NCI-H2107 (cell line): ENCODE measurements at places on chromosomes 3 and 15.

DNA sequence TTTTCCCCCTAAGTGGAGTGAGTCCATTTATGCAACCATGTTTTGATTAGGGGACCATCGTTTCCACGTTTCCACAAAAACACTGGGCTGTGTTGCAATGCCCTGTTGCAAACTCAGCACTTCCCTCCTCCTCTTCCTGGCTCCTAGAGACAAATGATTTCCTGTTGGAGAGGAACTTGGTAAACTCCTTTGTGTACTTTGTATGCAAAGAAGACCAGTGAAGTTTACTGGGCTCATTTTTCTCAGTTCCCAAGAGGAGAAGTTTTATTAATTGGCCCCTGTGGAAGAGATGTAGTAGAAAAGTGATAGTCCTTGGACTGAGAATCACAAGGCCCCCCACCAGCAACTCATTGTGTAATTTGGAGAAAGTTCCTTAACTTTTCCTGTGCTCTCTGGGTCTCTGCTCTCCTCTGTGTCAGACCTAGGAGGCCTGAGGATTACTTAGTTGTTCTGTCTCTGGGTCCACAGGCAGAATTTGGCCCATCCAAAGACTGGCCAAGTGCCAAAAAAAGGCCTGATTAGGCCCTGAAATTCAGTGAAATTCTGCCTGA lies 95.0 kb downstream of the ATG7 start:
- DNase-seq, result no peak

DNA sequence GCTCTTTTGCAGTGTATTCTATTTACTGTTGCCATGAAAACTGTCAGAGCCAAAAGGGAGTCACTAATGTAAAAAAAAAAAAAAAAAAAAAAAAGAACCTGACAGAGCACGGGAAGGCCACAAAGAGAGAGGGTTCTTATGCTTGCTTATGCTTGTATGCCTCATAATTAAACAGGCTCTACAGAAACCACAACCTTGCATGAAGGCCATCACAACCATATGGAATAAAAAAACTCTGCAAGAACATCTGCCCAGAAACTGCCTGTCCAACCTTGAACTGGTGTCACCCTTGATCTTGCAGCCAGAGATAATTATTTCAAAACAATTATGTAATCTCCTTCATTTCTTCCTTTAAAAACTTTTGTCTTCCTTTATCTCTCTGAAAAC lies 50.1 kb downstream of the CFAP20DC start:
- peak; percentile 4 for DNase-seq

- no peak for DNase-seq
Observed at GRCh38 chr3:119575507-119575906, 3.8 kb upstream of the ADPRH start.

- DNase-seq, result no peak
Observed at GRCh38 chr15:59993950-59994401, 10.1 kb upstream of the FOXB1 start.

DNA sequence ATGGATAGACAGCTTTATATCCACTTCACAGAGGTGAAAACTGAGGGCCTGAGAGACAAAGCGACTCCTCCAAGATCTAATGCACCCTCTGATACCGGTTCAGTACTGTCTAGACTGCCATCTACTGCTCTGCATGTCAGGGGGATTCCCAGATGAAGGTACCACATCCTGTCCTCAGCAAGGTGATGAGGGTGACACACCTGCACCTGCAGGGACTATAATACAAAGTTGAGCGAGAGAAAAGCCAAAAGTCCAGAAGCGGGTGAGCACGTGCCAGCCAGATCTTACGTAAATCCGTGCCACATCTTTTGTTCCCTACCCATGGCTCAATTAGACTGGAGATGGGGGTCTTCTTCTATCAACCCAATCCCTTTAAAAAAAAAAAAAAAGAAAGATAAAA lies 32.4 kb upstream of the HES1 start:
- no peak for DNase-seq

DNA sequence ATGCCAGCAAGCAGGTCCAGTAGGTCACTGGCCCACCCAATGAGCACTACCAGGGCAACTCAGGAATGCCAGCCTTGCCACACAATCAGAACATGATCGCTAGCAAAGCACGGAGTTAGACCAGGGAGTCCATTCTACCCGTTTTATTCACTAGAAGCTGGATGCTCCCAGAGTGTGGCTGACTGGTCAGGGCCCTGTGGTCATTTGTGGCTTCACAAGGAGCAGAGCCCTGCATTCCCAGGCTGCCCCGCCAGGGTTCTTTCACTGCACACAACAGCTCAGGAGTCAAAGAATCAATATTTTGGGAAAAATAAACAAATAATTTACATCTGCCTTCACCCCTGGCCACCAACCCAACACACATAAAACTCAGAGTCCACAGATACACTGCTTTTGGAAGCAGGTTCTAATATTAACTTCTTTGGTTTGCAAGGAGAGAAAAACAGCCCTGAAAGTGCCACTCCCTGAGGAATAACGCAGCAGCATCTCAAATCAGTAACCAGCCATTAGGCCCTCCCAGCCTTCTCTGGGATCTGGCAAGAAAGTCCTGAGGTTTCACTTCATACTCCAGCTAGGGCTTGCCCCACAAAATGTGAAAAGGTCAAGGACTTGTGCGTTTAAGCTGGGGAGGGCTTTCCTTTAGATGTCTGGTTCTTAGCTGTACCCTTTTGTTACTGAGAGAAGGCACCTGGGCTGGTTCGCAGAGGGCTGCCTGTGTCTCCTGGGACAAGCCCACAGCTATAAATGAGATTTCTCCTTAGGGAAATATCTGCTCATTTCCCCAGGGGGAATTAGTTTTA lies 16.0 kb downstream of the SIAH2 start:
- peak; percentile 19 for DNase-seq

GRCh38 chr15:96347181-96348111 lies 16.9 kb downstream of the NR2F2 start:
- DNase-seq, result no peak

DNA sequence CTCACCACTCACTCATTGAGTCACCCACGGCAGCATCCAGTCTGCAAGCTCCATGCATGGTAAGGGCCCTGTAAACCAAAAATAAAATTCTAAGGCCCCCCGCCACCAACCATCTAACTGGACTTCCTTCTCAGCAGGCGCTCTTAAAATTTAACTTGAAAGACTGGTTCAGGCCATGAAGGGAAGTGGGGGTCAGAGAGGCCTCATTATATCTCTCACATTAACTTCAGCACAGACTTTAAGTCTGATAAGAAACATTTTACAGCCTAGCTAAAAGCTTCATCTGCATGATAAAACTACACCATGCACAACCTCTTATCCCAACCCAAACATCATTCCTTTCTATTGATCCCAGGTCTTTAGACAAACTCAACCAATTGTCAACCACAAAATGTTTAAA lies 38.5 kb downstream of the FBLN2 start:
- DNase-seq, result no peak

- DNase-seq, result no peak
Observed at GRCh38 chr3:33194303-33194702, 24.3 kb downstream of the SUSD5 start.

GRCh38 chr3:43075904-43076661 lies 29.8 kb downstream of the POMGNT2 start:
- DNase-seq, result no peak

DNA sequence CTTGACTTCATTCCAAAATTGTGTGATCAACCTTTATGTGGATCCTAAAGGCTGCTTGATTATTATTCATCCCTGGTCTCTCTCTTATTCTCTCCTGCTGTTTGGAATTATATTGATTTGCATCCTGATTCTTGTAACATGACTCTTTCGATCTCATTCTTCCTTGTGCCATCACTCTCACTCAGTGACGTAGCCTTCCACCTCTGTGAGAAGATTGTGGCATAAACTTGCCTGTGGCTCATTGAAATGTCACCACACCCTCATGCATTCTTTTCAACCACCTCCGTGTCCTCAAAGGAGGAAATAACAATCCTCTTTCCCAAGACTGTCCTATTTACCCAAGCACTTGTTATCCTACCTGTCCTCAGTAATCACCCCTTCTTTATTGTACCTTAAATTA lies 41.3 kb upstream of the GCNT3 start:
- DNase-seq, result no peak

- DNase-seq, result no peak
Observed at GRCh38 chr3:67884345-67884744, 229.9 kb upstream of the SUCLG2 start.

DNA sequence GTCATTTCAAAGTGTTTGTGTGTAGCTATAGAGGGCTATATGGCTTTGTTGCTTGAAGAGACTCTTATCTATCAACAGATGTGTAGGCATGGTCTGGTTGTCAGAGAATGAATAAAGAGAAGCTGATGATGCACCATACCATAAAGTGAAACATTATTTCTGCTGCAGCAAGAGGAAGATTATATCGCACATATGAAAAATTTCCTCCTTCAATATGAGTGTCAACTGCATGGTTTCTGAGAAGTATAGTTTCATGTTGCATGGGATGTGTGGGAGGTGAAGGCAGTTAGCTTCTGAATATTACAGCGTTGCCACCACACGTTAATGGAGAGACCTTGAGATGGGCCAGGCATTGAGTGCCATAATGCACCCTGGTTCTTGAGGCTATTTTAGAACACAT lies 217.9 kb downstream of the SATB1 start:
- DNase-seq, result no peak

GRCh38 chr3:70800951-70801350 lies 488.5 kb upstream of the MDFIC2 start:
- no peak for DNase-seq

DNA sequence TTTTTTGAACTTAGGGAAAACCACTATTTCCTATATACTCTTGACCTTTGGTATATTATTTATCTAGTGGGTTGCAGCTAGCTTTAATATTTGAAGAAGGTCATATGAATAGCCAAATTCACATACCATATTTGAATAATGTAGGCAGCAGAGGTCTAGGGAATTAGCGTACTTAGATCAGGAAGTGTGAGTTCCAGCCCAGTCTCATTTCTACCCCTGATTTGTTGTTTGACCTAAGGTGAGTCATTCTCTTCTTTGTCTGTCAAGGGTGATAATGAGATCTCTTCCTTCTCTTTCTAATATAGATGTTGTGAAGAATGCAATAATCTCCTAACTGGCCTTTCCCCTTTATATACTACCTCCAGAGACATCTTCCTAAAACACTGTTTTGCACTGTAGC lies 36.6 kb upstream of the ZPLD1 start:
- no peak for DNase-seq

DNA sequence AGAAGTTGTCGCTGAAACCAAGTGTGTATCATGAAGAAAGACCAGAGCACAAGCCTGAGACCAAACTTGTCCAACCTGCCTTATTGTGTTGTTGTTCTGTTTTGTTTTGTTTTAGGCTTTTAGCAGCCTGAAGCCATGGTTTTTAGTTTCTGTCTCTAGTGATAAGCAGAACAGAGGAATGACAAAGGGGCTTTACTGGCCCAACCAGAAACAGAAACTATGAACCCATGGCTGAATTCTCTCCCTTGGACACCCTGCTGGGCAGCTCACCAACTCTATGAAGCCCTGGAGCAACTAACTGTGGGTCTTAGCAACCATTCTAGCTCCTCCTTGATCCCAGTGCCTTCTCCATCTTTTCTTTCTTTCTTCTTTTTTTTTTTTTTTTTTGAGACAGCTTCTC lies 30.3 kb downstream of the HCLS1 start:
- no peak for DNase-seq

- DNase-seq, result no peak
Observed at GRCh38 chr15:31091481-31091880, 10.0 kb downstream of the TRPM1 start.

DNA sequence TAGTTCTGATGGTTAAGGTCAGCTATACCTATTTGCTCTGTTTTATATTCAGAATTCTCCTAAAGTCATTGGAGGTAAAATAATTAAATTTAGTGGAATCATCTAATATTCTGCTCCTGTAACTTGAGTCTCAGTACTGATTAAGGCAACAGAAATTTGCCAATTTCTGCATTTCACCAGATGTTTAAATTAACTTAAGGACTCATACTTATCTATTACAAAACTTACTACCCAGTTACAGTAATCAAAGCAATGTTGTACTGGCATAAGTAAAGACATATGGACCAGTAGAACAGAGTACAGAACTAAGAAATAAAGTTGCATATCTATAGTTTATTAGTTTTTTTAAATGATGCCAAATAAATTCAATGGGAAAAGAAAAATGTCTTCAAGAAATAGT lies 1043.8 kb downstream of the OTOL1 start:
- no peak for DNase-seq

- no peak for DNase-seq
Observed at GRCh38 chr15:31523655-31524049, 197.0 kb downstream of the KLF13 start.

- DNase-seq, result no peak
Observed at GRCh38 chr3:30503446-30503845, 103.0 kb upstream of the TGFBR2 start.

GRCh38 chr3:28575100-28575745 lies 226.6 kb upstream of the AZI2 start:
- DNase-seq, result no peak

GRCh38 chr3:28295898-28296490 lies 52.5 kb upstream of the ZCWPW2 start:
- no peak for DNase-seq

DNA sequence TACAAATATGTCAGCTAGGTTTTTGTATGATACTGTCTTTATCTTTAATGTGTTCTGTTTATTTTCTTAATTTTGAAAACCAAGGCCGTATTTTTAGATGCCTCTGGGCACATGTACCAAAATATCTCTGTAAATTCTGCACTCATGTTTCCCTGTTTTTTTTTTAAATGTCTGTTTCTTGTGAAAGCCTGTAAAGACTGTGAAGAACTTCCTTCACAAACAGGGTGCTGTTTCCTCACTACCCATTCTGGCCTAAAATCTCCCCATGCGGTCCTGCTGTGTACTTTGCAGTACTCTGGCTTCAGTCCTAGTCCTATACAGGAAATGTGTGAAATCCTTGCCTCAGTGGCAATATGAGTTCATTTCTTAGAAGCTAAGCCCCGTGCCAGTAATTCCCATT lies 133.4 kb upstream of the ZBTB20 start:
- DNase-seq, result no peak

DNA sequence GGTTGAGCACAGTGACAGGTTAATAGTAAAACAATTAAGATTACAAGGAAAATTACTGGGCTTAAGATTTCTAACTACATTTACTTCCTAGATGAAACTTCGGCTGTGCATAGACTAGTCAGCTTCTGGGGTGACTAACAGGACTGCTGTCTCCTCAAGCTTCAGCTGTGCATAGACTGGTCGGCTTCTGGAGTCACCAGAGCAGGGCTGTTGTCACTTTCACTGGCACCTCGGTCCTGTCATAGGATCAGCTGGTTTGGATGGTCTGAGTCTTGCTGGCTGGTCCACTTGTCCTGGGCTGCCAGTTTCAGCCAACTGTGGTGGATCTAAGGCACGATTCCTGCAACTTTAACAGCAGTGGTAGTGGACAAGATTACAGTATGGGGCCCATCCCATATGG lies 23.9 kb upstream of the ACAD9 start:
- DNase-seq, result no peak

DNA sequence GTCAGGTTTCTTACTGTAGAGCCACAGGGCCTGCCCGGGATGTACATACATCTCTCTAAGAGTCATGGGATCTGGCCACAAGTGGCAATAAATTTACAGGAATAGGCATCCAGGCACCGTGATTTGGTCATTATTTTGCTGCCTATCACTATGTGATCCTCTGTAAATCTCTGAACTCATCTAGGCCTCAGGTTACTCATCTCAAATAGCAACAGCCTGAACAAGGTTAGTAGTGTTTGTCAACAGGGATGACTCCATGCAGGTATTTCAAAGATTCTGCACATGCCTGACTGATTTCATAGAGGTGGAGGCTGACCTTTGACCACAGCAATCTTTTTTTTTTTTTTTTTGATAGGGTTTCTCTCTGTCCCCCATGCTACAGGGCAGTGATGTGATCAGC lies 88.8 kb upstream of the TBL1XR1 start:
- no peak for DNase-seq

GRCh38 chr3:128282380-128283196 lies 129.3 kb downstream of the EEFSEC start:
- DNase-seq, result no peak
